Stimulated activated naive CD4-positive, alpha-beta T cell (primary cell): ENCODE measurements at places on chromosomes 11 and 22.

DNA sequence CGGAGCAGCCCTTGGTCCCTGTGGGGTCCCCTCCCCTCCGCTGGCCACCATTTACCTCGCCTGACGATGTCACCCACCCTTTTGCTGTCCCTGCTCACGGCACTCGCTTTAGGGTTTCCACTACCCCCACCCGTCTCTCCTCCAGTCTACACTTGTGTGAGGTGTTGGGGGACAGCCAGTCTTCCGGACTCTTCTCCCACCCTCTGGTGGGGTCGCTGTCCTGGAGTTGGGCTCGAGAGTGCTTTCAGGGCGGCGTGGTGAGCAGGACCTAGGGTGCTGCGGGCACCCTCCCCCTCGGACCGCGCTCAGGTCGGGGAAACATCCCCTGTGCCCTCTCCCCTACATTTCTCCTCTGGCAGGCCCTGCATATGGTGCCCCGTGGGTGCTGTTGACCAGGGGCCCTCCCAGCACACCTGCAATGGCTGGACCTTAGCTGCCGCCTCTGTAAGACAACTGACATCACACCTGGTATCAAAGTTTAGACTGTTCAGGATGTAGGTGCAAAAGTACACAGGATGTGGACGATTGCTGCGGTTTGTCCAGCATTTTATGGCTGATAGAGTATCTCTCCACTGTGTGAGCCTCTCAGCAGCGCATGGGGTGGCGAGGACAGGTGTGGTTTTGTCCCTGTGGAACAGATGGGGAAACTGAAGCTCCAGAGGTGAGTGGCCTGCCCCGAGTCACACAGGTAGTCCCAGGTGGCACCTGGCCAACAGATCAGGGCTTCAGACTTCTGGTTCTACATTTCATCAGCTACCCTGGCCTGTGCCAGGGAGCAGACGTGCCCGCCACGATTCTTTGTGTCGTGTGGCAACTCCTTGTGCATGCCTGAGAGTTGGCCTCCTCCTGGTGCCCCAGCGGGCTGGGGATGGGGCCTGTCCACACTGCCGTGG lies 1.2 kb downstream of the GRK2 start:
- DNase-seq = peak; percentile 52

GRCh38 chr11:47961383-47961782 lies 19.0 kb upstream of the PTPRJ start:
- DNase-seq = no peak

DNA sequence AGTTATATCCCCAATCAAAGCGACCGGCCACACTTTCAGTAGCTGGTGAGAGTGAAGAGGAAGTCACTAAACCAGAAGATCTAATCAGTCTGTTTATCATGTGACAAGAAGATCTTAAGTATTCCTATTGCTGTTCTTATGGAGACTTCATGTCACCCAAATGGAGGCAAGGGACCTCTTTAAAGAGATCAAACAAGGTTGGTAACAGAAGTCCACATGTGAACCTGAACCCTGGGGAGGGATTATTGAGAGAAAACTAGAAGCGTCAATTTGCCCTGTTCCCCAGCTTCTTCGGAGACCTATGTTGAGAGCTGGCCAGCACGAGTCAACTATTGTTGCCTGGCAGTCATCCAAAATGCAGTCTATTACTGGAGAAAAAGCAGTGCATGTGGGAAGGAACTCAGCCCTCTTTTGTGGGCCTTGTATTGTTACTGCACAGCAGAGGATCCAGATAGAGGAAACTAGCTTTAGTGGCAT lies 76.9 kb upstream of the CTSC start:
- DNase-seq = peak; percentile 25

GRCh38 chr11:119318240-119319135 lies 1.6 kb upstream of the MCAM start:
- peak; percentile 10 for DNase-seq

GRCh38 chr22:40412441-40412840 lies 42.0 kb downstream of the SGSM3 start:
- DNase-seq = no peak
